ENCODE measurements at places on chromosomes 7 and 10. TPM values are rescaled to one million over a fixed set of nuclear protein-coding genes. Genes with fewer than 3 reads are reported as not detected.
A peak's percentile ranks its signal among the peaks of the same experiment; 100 is the strongest.

DNA sequence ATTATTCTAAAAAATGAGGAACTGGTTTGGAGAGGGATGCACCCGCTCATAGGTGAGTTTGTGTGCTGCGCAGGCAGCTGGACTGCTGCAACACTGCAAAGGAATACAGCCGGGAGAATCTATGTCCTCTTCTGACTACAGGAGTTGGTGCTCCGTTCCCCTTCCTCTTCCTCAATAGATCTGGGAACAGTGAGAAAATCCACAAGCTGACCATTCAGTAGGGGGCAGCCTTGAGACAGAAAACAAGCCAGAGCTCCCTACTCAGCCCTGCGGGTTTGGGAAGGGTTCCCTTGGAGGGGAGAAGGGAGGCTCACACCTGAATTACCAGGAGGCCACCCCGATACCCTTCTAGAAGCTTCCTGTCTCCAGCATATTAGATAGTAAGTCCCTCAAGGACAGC lies 87.3 kb upstream of the FOXI2 start:
- no peak for DNase-seq
- no peaks in the 10 kb centered on the region for H3K4me1 ChIP-seq
- H3K4me3 ChIP-seq, result no peak overlapping the region
- no peaks in the 10 kb centered on the region for H3K27me3 ChIP-seq
- H3K27ac ChIP-seq, result no peak overlapping the region

The ACTL6B gene
- not detected for polyA plus RNA-seq

The DNAJC2 gene
- polyA plus RNA-seq, result 22.0 TPM

- no peaks in the 10 kb centered on the region for H3K4me1 ChIP-seq
- peak; percentile 79 for DNase-seq
- H3K27me3 ChIP-seq, result no peaks in the 10 kb centered on the region
These were observed 398.9 kb downstream of the ADRA2A start for GRCh38 chr10:111475720-111476119.

- no peaks in the 10 kb centered on the region for H3K4me1 ChIP-seq
- peak; percentile 96 for DNase-seq
- H3K27me3 ChIP-seq, result no peaks in the 10 kb centered on the region
- H3K4me3 ChIP-seq, result no peak overlapping the region
These were observed 247.3 kb downstream of the ETV1 start for GRCh38 chr7:13742126-13742525.

GRCh38 chr7:156518466-156518865 lies 122.1 kb upstream of the RNF32 start:
- no peaks in the 10 kb centered on the region for H3K27me3 ChIP-seq
- H3K4me3 ChIP-seq, result no peak overlapping the region
- H3K36me3 ChIP-seq, result no peaks in the 10 kb centered on the region
- no peak overlapping the region for H3K27ac ChIP-seq

DNA sequence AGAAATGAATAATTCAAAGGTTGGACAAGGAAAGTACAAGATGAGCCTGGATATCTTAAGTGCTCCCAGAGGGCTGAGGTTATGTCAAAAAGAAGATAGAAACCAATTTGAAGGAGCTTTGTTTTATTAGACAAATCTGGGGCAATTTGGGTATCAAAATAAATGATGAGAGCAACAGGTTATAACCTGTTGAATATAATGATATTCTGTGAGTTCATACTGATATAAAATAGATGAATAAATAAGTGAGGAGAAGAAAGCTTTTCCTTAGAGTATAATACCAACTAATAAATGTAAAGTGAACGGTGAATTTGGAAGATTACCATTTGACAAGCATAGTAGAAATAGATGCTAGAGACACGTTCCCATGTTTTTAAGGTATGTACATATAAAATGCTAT lies 544.2 kb upstream of the ANKRD30A start:
- DNase-seq, result no peak
- H3K36me3 ChIP-seq, result no peaks in the 10 kb centered on the region
- no peaks in the 10 kb centered on the region for H3K27me3 ChIP-seq
- no peak overlapping the region for H3K27ac ChIP-seq
- H3K4me3 ChIP-seq, result no peak overlapping the region

The GRB10 gene
- 11.1 TPM for polyA plus RNA-seq

DNA sequence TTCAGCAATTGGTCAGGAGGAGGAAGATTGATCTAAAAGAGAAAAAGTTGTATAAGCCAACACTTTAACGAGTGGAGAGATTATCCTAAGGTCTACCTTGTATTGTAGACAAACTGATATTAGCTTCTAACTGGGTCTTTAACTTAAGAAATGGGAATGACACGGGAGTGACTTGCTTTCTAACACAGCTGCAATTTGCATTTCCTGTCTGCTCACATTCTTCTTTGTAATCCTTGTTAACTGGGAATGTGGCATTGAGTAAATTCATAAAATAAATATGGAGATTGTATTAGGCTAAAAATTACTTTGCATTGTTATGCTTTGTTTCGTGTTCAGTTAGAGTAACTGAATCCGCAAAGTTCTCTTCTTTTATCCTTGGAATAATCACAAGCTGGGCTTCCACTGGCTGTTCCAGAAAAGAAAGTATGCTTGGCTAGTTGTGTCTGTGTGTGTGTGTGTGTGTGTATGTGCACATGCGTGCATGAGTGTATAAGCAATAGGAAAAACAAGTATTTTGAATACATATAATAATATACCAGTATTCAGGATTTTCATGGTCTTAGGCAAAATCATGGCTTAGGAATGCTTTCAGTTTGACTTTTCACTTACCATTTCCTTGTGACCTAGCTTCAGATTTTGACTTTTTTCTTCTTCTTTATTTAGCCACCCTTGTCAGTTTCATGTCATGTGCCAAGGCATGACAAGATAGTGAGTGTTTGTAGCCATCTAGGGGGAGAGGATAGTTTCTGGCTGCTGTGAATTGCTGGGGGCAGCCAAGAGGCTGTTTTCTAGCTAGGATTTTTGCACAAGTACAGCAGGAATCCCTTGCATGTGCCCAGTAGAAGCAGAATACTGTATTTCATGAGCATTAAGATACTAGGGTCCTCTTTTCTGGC lies 54.5 kb upstream of the FZD8 start:
- no peak for DNase-seq
- no peaks in the 10 kb centered on the region for H3K36me3 ChIP-seq
- no peak overlapping the region for H3K27ac ChIP-seq

The OR6V1 gene
- polyA plus RNA-seq, result not detected

The TNKS2 gene
- polyA plus RNA-seq, result 44.6 TPM
